ENCODE measurements at places on chromosomes 4 and X.

DNA sequence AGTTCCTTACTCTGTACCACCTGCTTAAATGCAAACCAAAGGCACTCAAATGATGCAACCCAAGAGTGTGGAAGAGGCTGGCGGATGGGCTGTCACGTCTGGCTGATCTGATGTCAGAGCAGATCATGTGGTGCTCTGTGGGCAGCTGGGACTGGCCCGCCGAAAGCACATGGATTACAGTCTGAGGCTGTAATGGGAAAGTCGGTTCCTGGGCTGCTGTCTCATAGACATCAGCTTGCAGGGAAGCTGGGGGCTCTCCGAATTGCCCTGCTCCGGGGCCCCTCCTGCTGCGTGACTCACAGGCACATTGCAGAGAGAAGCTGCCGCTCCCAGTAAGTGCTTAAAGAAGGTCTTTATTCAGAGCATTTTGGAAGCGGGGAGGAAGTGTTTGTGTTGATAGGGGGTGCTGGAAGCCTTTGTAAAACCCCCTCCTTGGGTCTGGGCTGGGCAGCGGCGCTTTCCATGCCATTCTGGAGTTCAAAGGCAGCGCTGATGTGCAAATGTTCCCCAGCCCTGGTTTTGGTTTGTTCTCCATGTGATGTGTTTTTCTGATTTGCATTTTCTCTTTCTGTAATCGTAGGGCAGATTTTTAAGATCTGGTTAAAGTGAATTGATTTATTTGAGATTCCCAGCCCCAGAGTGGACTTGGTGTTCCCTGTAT is 181.1 kb downstream of the LARP7 start:
- peak; percentile 96 for DNase-seq

DNA sequence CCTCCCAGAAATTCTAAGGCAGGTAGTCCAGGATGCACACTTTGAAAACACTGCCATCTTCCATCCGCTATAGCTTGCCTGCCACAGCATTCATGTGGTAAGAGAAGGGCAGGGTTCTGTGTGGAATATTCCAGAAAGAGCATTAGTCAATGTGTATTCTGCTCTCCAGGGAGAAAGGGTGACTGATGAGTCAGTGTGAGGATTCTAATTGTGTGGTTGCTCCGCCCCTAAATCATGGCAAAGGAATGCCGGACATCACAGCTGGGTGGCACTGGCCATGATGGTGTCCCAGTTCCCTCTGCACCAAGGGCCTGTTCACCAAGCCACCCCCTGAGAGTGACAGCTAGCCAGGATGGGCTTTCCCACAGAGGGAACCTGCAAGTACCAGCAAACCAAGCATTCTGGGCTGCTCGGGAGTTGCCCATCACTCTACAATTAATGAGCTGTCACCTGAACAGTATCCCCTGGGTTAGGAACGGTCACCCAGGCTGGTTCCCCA is 9.5 kb downstream of the IDS start:
- peak; percentile 76 for DNase-seq

- DNase-seq, result no peak
Measured at GRCh38 chr4:153111426-153112040, 92.7 kb upstream of the TRIM2 start.

- DNase-seq, result no peak
Measured at GRCh38 chrX:103275947-103276567, 493 bp downstream of the TCEAL5 start.

GRCh38 chr4:89284020-89284424 is 23.6 kb downstream of the GPRIN3 start:
- no peak for DNase-seq

DNA sequence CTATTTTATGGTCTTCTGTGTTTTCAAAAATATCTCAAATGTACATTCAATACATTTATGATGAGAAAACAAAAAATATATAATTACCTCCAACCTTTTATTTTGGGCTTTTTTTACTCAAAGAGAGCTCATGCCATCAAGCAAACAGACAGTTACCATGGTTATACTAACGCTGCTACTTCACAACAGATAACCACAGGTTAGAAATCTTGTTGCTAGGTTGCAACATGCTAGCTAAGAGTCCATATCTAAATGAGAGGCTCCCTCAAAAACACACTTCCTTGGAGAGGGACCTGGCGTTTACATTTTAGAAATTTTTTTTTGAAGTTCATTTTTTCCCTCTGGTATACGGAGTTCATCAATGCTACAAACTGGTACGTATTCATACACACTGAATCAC is 44.3 kb downstream of the TBC1D9 start:
- DNase-seq, result no peak

DNA sequence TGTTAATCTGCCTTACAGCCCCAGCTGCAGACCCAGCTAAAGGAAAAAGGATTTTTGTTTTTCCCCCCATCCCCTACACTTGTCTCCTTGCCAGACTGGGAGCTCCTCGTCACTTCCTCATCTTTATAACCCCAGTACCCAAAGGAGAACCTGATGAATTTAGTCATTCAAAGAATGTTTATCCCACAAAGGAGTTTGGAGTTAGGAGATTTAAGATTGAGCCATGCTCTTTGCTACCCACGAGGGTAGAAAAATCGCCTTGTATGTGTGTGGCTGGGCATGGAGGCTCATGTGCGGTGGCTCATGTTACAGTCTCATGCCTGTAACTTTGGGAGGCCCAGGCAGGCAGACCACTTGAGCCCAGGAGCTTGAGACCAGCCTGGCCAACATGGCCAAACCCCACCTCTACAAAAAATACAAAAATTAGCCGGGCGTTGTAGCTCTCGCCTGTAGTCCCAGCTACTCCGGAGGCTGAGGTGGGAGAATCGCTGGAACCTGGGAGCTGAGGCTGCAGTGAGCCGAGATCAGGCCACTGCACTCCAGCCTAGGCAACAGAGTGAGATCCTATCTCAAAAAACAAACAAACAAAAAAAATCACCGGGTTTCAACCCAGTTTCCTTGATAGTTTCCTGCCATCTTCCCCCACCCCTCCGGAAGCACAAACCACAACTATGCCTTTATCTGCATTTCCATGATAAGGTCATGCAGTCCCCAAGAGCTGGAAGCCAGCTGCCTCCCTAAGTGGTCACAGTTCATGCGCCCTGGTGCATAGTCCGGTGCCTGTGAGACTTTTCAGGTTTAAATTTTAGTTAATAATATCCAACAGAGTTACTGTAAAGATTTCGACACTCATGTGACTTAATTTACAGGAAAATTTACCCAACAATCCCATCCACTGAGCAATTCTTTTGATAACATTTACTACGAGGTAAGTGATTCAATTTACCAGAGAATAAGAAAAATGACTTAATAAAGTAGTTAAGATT is 1.5 kb downstream of the CFAP97 start:
- DNase-seq, result peak; percentile 48

- peak; percentile 12 for DNase-seq
Measured at GRCh38 chr4:48167538-48168263, 33.7 kb upstream of the TXK start.

- peak; percentile 38 for DNase-seq
Measured at GRCh38 chrX:70025464-70025863, 24.3 kb downstream of the AWAT2 start.

DNA sequence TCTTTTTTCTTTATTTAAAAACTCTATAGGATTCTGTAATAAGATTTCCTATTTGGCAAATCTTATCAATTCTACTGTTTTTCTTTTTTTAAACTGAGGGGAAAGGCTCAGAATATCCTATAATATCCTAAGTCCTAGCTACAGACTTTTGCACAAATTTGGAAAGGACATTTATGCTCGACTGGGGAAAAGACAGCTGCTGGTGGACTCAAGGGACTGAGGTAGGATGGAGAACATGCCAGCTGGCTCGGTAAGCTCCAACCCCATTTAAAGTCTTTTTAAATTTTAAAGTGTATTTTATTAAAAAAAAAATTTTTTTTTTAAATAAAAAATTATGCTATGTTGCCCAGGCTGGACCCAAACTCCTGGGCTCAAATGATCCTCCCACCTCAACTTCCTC is 36.8 kb downstream of the BOD1L1 start:
- DNase-seq, result no peak

GRCh38 chr4:60780874-60781273 is 419.3 kb upstream of the ADGRL3 start:
- DNase-seq, result peak; percentile 12

- DNase-seq, result no peak
Measured at GRCh38 chrX:118679290-118679689, 48.1 kb upstream of the IL13RA1 start.

GRCh38 chrX:139832718-139833309 is 100.0 kb downstream of the ATP11C start:
- no peak for DNase-seq

GRCh38 chrX:140503714-140504351 is 1.0 kb downstream of the SOX3 start:
- DNase-seq, result peak; percentile 6

DNA sequence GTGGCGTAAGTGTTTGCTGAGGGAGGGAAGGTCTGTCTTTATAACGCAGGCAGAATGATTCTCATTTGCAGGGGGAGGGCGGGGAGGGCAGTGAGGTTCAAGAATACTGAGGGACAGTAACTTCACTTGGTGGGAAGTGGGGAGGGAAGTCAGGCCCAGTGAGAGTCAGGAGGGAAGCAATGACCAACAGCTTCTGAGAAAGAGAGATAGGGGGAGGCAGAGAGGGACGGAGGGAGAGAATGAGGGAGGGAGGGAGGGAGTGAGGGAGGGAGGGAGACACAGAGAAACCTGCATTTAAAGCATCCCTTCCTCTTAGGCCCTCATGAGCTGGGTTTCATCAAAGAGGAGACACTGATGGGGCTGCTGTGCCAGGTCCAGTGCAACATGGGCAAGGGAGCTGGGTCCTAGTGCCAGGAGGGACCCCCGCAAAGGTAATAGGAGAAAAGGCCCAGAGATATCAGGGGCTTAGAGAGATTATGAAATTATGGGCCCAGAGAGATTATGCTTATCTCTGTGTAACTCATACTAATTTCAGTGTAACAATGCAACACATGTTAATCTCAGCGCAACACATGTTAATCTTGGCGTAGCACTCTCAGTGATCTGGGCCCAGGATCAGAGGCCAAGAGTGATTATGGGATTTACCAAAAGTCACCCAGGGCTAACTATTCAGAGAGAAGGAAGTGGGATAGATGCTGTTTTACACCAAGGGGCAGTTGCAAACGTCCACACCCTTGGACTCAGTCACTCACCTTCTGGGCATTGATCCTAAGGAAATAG is 112.1 kb downstream of the DRD5 start:
- no peak for DNase-seq

DNA sequence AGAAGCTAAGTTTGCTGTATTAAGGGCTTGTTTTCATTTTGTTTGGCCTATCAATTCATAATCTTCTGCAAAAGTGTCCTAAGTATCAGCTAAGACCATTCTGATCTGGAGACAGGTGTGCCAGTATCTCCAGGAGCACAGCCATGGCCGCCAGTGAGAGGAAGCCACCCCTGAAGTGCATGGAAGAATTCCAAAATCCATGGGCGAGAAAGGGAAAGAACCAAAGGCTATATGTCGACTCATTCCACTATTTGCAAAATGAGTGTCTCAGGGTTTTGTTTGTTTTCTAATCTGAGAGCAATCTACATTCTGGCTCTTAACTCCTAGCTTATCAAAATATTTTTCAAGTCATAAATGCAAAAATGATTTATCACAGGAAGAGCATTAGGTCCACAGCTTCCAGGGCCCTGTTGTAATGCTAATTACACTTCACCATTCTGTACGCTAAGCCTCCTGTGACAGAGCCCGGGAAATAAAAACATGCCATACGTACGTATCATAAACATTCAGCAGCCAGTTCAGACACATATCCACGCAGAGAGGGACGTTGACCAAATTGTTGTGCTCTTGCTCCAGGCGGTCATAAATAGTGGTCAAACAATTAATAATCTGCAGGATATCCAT is 137.3 kb upstream of the FTHL17 start:
- DNase-seq, result peak; percentile 48

- DNase-seq, result no peak
Measured at GRCh38 chr4:30450474-30450873, 269.7 kb upstream of the PCDH7 start.

DNA sequence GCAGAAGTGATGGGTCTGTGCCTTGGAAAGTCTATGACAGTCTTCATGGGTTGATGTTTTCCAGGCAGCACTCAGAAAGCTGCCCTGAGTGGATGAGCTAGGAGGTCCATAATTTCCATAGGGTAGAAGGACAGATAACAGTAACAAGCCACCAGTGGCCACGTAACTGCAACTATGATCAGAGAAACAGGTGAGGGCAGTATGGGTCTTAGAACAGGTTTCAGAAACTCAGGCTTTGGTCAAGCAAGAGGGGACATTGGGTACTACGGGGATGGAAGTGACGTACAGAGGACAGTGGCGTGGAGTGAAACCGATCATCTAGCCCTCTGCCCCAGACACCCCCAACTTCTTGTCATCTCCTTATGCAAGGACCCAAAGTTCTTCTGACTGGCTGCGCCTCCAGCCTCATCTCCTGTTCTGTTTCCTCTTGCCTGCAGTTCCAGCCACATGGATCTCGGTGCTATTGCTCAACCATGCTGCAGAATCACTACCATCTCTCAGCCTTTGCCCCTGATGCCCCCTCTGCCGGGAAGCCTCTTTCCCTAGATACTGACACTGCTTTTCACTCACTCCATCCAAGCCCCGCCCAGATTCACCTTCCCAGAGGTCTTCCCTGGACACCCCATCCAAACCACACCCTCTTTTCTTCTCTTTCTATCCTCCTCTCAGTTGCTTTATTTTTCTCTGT is 123.4 kb downstream of the MFAP3L start:
- DNase-seq, result no peak

- DNase-seq, result no peak
Measured at GRCh38 chrX:19198473-19198872, 76.2 kb upstream of the ADGRG2 start.

DNA sequence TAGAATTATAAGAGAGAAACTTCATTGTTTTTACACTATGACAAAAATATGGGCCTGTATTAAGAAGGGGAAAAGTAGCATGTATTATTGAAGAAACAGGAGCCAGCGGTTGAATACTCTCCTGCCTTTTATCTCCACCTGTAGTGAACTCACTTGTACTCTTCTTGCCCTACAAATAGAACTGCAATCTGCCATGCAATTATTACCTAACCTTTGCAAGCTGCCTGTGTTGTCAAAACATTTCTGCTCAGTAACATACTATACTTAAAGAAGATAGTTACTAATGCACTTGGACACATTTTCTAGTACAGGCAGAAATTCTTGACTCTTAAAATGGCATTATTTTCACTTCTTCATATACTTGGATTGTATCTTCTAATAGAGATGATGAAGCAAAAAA is 818.4 kb upstream of the GRID2 start:
- DNase-seq, result no peak

DNA sequence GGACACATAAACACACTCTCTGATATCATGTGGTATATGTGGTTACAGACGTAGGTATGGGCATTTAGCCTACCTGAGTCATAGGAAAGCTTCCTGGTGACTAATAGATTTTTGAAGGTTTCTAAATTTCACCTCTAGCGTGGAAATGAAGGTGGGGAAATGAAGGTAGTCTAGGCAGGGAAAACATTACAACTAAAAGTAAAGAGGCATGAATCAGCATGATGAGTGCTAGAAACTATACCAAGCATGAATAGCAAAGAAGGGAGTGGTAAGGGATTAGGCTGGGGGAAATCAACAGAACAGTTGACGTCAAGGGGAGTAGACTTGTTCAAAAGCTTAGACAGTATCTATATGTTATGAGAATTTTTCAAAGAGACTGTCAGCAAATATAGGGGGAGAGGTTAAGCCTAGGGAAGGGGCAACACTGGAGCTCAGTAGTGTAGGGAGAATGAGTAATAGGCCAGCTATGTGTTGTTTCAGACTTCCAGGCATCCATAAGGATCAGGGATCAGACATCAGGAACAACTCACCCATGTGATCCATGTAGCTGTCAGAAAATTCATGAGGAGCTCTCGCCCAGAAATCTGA is 279.3 kb upstream of the DIPK2B start:
- peak; percentile 94 for DNase-seq

- no peak for DNase-seq
Measured at GRCh38 chr4:40473578-40474388, 138.7 kb downstream of the CHRNA9 start.
